ENCODE measurements at places on chromosomes 4 and X. TPM values are rescaled to one million over a fixed set of nuclear protein-coding genes. Genes with fewer than 3 reads are reported as not detected.

DCX gene
- total RNA-seq, result not detected

GRCh38 chr4:145440292-145441007 is 41.2 kb upstream of the SMAD1 start:
- no peaks in the 10 kb centered on the region for H3K27me3 ChIP-seq
- no peaks in the 10 kb centered on the region for H3K36me3 ChIP-seq
- no peak overlapping the region for H3K4me3 ChIP-seq
- H3K27ac ChIP-seq, result no peak overlapping the region
- no peaks in the 10 kb centered on the region for H3K4me1 ChIP-seq

PAK3 gene
- total RNA-seq, result 1.4 TPM

TCP11X2 gene
- total RNA-seq, result not detected

DNA sequence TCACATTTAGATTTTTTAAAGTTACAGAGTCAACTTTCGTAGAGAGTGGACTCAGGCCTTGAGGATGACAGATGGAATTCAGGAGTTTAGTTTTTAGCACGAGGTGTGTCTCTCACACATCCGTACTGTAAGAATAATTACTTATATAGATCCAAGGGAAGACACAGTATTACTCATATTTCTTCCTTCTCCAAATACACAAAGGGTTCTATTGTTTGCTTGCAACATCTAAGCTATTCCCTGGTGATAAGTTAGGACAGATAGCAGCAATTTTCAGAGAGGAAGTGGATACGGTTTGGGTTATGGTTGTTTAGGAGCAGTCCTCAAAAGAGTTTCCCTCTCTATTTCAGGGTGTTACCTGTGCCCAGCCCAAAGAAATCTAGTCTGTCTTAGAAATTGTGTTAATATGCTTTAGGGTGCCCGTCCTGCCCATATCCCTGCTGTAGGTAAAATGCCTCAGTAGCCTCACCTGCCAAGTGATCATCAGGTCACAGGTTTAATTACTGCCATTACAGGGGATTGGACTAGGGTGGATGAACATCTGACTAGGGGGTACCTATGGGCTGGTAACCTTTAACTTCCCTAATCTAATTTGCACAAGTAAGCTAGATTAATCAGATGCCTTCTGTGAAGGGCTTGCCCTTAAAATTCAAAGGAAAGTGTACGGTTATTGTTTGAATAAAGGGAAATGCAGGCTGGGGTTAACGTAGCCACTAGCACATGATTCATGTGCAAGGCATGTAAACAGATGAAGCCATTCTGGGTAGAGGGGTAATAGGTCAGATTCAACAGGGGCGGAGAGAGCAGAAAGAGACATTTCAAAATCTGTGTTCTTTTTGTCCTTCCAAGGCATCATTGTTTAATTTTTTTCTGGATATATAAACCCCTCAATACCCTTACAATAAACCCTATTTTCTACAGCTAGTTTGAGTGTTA is 8.7 kb upstream of the PPP3CA start:
- no peaks in the 10 kb centered on the region for H3K36me3 ChIP-seq
- H3K4me1 ChIP-seq, result peaks cover 31% of the 10 kb centered on the region
- no peaks in the 10 kb centered on the region for H3K27me3 ChIP-seq
- peak overlapping the region; percentile 89 for H3K27ac ChIP-seq
- H3K4me3 ChIP-seq, result peak overlapping the region; percentile 34

GRCh38 chrX:81336455-81337152 is 134.7 kb downstream of the SH3BGRL start:
- no peak for DNase-seq
- H3K36me3 ChIP-seq, result no peaks in the 10 kb centered on the region
- H3K27me3 ChIP-seq, result no peaks in the 10 kb centered on the region
- H3K4me1 ChIP-seq, result no peaks in the 10 kb centered on the region

DNA sequence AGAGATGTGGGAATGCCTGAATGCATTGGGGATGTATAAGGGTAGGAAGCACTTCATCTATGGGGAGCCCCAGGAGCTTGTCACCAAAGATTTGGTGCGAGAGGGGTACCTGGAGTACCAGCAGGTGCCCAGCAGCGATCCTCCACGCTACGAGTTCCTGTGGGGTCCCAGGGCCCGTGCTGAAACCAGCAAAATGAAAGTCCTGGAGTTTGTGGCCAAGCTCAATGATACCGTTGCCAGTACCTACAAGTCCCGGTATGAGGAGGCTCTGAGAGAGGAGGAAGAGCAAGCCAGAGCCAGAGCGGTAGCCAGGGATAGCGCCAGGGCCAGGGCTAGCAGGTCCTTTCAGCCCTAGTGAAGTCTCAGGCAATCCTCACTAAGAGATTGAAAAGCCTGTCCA is 3.8 kb downstream of the MAGEB17 start:
- DNase-seq, result no peak
- H3K36me3 ChIP-seq, result no peaks in the 10 kb centered on the region
- no peaks in the 10 kb centered on the region for H3K4me1 ChIP-seq
- H3K27me3 ChIP-seq, result peaks cover 3% of the 10 kb centered on the region
- H3K27ac ChIP-seq, result no peak overlapping the region

- H3K27me3 ChIP-seq, result no peaks in the 10 kb centered on the region
- H3K27ac ChIP-seq, result no peak overlapping the region
- H3K36me3 ChIP-seq, result no peaks in the 10 kb centered on the region
- H3K4me1 ChIP-seq, result no peaks in the 10 kb centered on the region
- H3K4me3 ChIP-seq, result no peak overlapping the region
- no peak for DNase-seq
Measured at GRCh38 chrX:7069556-7069955, 78.0 kb upstream of the STS start.

ATOH1 gene
- total RNA-seq, result not detected

- no peaks in the 10 kb centered on the region for H3K4me1 ChIP-seq
- DNase-seq, result no peak
Measured at GRCh38 chr4:114577386-114577785, 21.2 kb upstream of the UGT8 start.

VSIG1 gene
- total RNA-seq, result not detected

DMP1 gene
- total RNA-seq, result not detected

NLGN3 gene
- 0.36 TPM for total RNA-seq

DNA sequence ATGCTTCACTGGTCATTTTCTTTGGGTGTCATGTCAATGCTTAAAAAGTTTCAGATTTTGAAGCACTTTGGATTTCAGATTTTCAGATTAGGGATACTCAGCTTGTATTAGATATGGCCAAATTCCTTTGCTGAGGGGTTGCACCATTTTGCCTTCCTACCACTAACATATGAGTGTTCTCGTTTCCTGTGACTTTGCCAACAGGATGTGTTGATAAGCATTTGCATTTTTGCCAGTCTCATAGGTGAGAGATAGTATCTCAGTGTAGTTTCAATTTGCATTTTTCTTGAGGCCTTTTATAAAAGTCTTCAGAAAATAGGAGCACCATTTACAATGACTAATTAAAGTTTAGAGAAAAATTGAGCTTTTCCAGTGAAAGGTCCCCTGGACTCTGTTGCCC is 71.6 kb upstream of the CLCN4 start:
- no peak for DNase-seq
- H3K4me1 ChIP-seq, result peaks cover 13% of the 10 kb centered on the region
- no peak overlapping the region for H3K4me3 ChIP-seq
- peaks cover 7% of the 10 kb centered on the region for H3K36me3 ChIP-seq
- no peaks in the 10 kb centered on the region for H3K27me3 ChIP-seq
- no peak overlapping the region for H3K27ac ChIP-seq

PABPC4L gene
- 2.7 TPM for total RNA-seq

DNA sequence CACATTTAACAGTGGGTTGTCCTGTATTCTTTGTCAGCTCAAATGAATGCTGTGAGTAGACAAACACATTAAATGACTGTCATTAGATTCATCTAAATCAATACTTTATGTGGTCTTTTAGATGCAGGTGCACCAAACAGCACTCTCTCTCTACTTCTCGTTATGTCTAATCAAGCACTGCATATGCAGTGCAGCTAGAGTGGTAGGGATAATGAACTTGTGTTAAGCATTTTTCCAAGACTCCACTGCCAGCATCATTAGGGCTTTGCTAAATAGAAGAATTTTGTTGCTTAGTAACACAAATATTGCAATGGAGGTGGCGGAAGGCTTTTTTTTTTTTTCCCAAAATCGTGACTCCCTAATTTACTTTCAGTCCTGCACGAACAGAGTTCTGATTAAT is 447.0 kb upstream of the GALNT7 start:
- no peaks in the 10 kb centered on the region for H3K4me1 ChIP-seq
- no peaks in the 10 kb centered on the region for H3K27me3 ChIP-seq
- no peaks in the 10 kb centered on the region for H3K36me3 ChIP-seq
- no peak overlapping the region for H3K27ac ChIP-seq
- no peak for DNase-seq

SOX3 gene
- not detected for total RNA-seq

TRIM61 gene
- 3.8 TPM for total RNA-seq

- peaks cover 4% of the 10 kb centered on the region for H3K36me3 ChIP-seq
- H3K4me1 ChIP-seq, result peaks cover 20% of the 10 kb centered on the region
- peak; percentile 42 for DNase-seq
- H3K27ac ChIP-seq, result peak overlapping the region; percentile 83
Measured at GRCh38 chr4:87093443-87094123, 126.8 kb downstream of the KLHL8 start.

DNA sequence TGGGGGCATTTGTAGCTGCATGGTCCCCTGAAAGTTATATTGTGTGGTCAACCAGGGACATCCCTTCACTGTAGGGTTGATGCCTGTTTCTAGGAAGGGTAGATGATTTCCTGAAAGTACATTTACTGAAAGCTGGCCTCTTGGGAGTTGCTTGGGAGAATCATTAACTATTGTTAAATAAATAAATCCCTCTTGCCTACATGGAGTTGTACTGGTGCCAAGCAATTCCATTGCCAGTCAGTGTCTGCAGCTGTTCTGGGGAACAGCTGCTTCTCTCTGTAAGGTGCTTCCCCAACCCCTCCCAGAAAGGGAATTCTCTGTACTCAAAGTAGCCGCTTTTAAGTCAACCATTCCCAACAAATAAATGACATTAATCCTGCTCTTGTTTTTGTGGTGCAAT is 51.1 kb downstream of the C4orf51 start:
- H3K36me3 ChIP-seq, result no peaks in the 10 kb centered on the region
- DNase-seq, result peak; percentile 85
- peaks cover 32% of the 10 kb centered on the region for H3K4me1 ChIP-seq
- H3K4me3 ChIP-seq, result no peak overlapping the region

GRCh38 chr4:53591372-53591892 is at the start of gene LNX1:
LNX1 (minus strand) TSS chr4:53591486; CDS start chr4:53574002, 17,484 bp downstream.
- H3K36me3 ChIP-seq, result no peaks in the 10 kb centered on the region
- H3K27me3 ChIP-seq, result no peaks in the 10 kb centered on the region
- DNase-seq, result no peak
- H3K27ac ChIP-seq, result no peak within 1 kb of the TSS

- H3K4me1 ChIP-seq, result peaks cover 33% of the 10 kb centered on the region
- peaks cover 2% of the 10 kb centered on the region for H3K36me3 ChIP-seq
- H3K4me3 ChIP-seq, result no peak overlapping the region
- H3K27ac ChIP-seq, result peak overlapping the region; percentile 82
- peaks cover 21% of the 10 kb centered on the region for H3K27me3 ChIP-seq
- no peak for DNase-seq
Measured at GRCh38 chrX:115583496-115584004, 22.6 kb downstream of the PLS3 start.

All from osteoblast (primary cell).